Smooth muscle cell of trachea (primary cell): ENCODE measurements at places on chromosomes 5 and 9. TPM values are rescaled to one million over a fixed set of nuclear protein-coding genes. Genes with fewer than 3 reads are reported as not detected.

TLX3 gene
- not detected in 2 replicates for total RNA-seq

TTC16 gene
- total RNA-seq, result 0.15 TPM in 1 of 2 replicates, not detected in the other

SLC22A5 gene
- 3.6 and 6.1 TPM in 2 replicates for total RNA-seq

LCN1 gene
- total RNA-seq, result not detected in 2 replicates

ZBED3 gene
- total RNA-seq, result 2.8 and 3.1 TPM in 2 replicates

TRAPPC13 gene
- 18.7 and 36.1 TPM in 2 replicates for total RNA-seq

RCL1 gene
- 8.4 and 14.1 TPM in 2 replicates for total RNA-seq

MED10 gene
- 10.6 and 11.7 TPM in 2 replicates for total RNA-seq

SNCAIP gene
- total RNA-seq, result under 0.01 and 0.66 TPM in 2 replicates

CORO2A gene
- total RNA-seq, result 0.15 and 0.33 TPM in 2 replicates

SV2C gene
- total RNA-seq, result not detected in 2 replicates

SMARCA2 gene
- total RNA-seq, result 79.2 and 98.6 TPM in 2 replicates

IFNA21 gene
- not detected in 2 replicates for total RNA-seq

LRRC26 gene
- not detected in 2 replicates for total RNA-seq

IFNA4 gene
- total RNA-seq, result not detected in 2 replicates

DAB2 gene
- 188 and 199 TPM in 2 replicates for total RNA-seq

CACNA1B gene
- under 0.01 TPM in 1 of 2 replicates, not detected in the other for total RNA-seq

NMRK1 gene
- 15.1 and 28.1 TPM in 2 replicates for total RNA-seq

CSF2 gene
- total RNA-seq, result 0.17 TPM in 1 of 2 replicates, not detected in the other

KCNV2 gene
- total RNA-seq, result not detected in 2 replicates
